CD4-positive, alpha-beta T cell (primary cell): ENCODE measurements at places on chromosomes 3 and 15.
A peak's percentile ranks its signal among the peaks of the same experiment; 100 is the strongest.

DNA sequence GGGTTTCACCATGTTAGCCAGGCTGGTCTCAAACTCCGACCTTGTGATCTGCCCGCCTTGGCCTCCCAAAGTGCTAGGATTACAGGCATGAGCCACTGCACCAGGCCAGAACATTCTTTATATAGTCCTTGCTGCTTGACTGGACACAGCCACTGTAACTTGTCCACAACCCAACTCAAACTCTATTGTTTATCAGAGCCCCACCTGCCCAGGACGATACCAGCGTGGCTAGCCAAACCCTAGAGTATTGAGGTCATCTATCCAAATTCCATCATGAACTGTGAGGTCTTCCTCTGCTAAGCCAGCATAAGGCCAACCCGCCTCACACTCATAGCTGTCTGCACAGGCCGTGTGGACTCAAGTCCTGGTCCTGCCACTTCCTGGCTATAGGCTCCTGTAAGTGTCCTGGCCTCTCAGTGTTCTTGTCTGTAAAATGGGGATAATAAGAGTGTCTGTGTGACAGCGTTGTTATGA, 63.9 kb downstream of the DAPK2 start:
- no peak for DNase-seq

GRCh38 chr3:97389936-97390335, 374.6 kb upstream of the ARL6 start:
- DNase-seq, result no peak

- DNase-seq, result no peak
Observed at GRCh38 chr15:45862034-45862433, 227.2 kb downstream of the SQOR start.

DNA sequence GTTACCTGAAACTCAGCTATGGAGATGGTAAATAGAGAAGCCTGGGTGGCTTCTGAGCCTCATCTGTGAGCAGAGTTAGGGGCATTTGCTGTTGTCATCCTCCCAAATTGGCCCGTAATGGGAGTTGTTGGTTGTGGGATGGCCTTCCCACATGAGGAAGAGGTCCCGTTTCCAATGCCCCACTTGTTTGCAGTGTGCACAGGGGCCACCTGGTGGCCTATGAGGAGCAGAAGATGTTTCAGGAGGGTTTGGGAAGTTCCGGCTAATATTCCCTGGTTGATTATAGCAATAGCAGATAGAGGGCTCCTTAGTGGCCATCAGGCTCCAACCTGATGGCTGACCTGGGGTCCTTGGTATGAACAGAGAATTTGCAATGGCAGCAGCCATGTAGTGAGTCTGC, 1546.5 kb downstream of the OTOL1 start:
- no peak for DNase-seq

DNA sequence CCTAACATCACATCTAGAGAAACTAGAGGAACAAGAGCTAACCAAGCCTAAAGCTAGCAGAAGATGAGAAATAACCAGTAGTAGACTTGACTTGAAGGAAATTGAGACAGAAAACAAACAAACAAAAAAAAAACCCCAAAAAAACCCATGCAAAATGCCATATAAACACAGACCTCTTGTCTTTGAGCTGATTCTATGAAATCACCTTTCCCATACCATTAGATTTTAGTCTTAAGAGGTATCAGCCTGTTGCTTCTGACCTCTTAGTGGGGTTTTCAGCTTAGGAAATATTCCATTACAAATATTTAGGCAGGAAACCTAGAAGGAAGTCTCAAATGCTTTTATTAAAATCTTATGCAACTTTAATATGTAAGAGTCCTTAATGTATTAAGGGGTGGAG, 23.9 kb upstream of the ST3GAL6 start:
- no peak for DNase-seq

DNA sequence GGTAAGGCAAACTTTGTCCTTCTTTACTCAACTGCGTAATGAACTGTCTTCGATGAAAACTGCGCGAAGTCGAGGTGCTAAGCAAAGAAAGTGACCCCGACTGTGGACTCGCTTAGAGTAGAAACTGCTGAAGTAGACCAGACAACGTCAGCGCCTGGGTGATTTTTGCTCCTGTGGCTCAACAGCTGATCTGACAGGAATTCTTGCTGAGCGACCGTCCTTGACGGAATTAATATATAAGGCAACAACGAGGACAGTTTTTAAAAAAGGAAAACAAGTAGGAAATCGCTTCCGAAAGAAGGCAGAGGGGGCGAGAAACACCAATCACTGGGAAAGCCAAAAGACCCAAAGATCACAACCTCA, 541 bp downstream of the RPS27L start:
- peak; percentile 41 for DNase-seq

DNA sequence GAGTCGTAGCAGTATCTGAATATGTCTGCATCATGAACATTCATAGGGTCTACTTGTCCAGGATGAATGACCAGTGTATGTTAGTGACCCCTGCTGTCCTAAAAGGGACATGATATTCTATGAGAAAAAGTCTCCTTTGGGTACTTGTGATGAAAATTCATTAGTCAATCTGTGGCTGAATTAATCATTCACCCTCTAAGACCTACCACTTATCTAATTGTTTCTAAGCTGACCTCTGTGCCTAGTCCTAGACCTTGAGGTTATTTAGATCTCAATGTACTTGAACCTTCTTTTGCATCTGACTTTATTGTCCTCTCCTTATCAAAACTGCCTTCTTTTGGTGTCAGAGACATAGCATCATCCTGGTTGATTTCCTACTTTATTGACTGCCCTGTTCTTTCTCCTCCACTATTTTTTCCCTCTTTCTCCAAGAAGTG, 799.3 kb downstream of the DIPK2A start:
- no peak for DNase-seq

DNA sequence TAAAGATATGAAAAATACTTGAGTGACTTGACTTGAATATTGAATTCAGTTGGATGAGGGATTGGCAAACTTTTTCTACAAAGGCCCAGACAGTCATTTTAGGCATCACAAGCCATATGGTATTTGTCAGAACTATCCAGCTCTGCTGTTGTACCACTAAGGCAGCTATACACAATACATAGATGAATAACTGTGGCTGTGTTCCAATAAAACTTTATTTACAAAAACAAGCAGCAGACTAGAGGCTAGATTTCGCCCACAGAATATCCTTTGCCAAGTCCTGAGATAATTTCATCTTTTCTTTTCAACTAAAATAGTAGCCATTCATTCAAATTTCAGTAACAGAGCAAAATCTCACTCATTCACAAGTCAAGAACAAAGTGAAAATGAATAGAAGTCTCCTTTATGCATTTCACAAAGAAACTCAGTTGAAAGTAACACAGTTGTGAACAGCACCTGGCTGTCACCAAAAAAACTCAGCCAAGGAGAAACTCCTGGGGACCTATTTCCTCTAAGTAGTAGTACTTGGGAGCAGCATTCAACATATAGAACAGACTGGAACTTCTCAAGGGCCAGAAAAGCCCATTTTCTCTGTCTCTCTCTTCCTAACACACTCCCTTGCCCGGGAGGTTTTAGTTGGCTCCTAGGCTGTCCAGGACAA, 56.3 kb downstream of the OSBPL10 start:
- no peak for DNase-seq

DNA sequence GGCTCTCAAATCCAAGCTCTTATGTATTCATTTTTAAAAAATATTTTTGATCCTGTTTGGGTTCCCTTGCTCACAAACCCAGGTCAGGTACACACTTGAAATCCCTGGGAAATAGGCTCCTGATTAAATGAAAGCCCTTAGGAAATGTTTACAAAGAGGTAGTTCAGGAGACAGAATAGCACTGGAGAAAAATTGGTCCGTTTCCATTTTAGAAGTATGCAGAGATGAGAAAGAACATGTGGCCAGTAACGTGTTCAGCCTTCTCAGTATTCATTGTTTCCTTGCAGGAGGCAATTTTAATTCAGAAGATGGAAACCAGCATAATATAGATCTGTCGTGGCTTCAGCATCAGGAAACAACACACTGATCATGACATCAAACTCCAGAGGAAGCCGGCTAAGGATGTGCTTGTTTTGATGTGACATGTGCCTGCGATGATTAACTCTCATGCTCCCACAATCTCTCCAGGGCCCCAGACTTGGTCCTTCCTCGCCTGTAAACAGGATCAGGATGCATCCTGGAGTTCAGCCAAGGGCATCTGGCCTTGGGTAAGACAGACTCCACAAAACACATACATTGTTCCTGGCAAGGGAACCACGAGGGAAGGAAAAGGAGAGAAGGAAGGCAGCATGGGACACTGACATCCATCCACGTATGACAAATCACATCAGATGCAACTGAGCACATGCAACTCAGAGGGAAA, 350.5 kb upstream of the THBS1 start:
- no peak for DNase-seq

- no peak for DNase-seq
Observed at GRCh38 chr3:96434651-96435050, 379.7 kb upstream of the EPHA6 start.

GRCh38 chr3:138834596-138835396, at the start of gene PIK3CB:
Gene PIK3CB (minus strand): TSS chr3:138834928. CDS start chr3:138759343, 75,585 bp downstream.
- DNase-seq, result peak; percentile 88

- DNase-seq, result no peak
Observed at GRCh38 chr3:101379658-101380376, 59.4 kb upstream of the IMPG2 start.

DNA sequence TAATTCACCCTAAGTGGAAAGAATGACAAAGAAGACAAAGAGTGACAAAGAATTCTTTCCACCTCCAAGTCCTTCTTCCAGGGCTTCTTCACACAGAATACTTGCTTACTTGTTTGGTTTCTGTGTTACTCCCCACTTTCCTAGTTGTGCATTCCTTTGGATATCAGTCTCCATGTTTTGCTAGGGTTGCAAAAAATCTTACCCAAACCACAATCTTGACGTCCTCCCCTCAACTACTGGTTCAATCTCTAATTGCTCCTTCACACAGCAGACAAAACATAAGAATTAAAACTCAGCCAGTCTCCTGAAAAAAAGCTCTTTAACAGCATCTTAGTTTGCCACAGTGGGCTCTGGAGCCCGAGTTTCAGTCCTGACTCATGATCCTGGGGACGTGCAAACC, 297.6 kb upstream of the CHRNA7 start:
- no peak for DNase-seq

GRCh38 chr15:92715758-92716157, 60.2 kb upstream of the FAM174B start:
- DNase-seq, result no peak

DNA sequence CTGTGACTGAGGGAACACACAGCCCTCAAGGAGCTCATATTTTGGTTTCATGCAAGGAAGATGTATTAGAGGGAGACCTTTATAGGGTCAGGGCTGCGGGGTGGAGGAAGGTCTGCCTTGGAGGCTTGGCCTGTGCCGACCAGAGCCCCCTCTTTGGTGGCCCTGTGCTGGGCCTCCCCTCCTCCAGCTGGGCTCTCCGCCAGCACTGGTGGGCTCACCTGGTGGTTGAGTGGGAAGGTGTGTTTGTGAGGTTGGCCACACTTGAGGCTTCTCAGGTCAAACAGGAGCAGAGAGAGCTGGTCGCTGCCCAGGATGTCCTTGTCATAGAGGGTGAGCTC, 2.6 kb downstream of the PLA2G4F start:
- no peak for DNase-seq

DNA sequence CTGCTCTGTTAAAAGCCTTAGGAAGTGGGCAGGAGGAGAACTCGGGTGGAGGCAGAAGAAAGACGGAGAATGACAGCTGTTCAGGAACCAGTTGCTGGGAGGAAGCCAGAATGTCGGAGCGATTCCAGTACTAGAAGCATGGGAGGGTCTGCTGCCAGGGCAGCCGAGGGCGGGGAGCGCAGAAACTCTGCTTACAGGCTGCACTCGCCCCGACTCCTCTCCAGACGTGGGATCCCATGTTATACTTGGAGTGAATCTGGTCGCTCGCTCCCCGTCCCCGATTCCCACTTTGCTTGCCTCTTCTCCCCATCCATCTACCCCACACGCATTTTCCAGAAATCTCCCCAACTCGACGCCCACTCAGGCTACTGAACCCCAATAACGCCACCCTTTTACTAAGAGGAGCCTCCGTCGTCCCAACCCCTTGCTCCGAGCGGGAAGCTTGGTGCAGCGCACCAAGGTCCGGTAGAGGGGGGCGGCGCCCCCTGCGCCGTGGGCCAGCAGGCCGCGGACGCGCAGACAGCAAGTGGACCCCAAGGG, 665 bp downstream of the GATM start:
- no peak for DNase-seq

- DNase-seq, result no peak
Observed at GRCh38 chr3:138724443-138724842, 110.3 kb downstream of the PIK3CB start.

- DNase-seq, result no peak
Observed at GRCh38 chr3:111277226-111277625, 205.6 kb downstream of the NECTIN3 start.

DNA sequence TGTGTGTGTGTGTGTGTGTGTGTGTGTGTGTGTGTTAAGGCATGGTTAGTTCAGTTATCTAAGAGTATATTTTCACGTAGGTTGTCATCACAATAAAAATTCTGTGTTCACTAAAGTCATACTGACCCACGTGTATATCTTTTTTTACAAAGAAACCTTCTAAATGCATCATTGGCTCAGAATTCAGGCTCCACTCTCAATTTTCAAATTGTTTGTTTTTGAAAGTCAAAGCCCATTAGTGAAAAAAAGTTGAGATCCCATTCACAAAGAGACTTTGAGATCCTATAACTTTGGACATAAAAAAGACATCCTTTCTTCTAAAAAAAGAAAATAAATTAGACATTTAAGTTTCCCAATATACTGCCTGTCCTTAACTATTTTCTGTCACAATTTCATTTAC, 59.3 kb downstream of the GBE1 start:
- DNase-seq, result no peak

- no peak for DNase-seq
Observed at GRCh38 chr3:185887066-185887465, 50.7 kb downstream of the TRA2B start.

DNA sequence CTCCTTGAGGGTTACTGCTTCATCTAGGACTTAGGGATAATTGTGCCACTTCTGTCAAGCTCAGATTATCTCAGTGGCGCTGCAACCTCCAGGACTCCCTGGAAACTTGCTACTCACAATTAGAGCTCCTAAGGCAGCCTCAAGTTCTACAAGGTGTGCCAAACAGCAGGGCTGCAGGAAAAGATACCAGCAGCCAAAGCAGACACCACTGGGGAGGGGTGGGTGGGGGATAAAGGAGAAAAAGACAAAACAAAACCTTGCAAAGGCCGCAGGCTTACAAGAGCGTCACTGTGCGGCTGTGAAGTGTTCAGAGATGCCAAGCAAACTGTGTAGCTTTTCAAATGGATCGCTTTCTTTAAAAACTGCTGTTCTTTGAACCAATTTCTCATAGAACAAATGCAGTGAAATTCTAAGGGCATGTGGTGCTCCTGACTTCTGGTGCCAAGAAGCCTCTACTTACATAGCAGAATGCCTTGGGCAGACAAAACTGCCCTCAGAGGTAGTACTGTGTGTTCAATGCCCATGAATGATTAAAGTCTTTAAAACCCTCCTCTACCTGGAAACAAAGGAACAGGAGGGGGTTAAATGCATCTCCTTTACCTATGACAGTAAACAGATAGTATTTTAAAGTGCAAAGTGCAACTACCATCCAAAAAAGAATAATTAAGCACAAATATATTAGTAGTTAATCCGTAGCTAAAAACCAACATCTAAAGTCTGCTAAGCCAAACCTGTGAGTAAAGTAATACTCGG, 353.4 kb downstream of the FOXP1 start:
- peak; percentile 55 for DNase-seq

GRCh38 chr3:99620976-99621375, 17.4 kb upstream of the COL8A1 start:
- no peak for DNase-seq
